ENCODE measurements at places on chromosomes 4 and X. TPM values are rescaled to one million over a fixed set of nuclear protein-coding genes. Genes with fewer than 3 reads are reported as not detected.

DNA sequence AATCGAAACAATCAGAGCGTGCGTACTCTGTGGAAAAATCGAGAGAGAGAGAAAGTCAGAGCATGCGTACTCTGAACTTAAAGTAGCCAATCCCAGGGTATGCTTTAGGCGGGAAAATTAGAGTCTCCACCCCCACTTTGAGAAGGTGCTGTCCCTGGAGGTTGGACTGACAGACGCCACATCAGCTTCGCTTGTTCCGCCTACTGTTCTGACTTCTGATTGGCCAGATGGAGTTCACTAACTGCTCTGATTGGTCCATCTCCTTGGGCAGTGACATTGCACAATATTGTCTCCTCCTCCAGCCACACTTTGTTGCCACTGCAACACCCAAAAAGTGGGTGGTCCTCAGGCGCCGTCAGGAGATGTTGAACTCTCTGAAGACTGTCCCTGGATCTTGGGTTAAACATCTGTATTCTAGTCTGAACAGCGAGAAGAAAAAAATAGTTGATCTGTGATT, at the start of gene SSX5:
SSX5 (minus strand) TSS at position 51 of the 457 bp plus-strand sequence. CDS start 1,437 bp downstream, outside the sequence.
- DNase-seq: no peak

DNA sequence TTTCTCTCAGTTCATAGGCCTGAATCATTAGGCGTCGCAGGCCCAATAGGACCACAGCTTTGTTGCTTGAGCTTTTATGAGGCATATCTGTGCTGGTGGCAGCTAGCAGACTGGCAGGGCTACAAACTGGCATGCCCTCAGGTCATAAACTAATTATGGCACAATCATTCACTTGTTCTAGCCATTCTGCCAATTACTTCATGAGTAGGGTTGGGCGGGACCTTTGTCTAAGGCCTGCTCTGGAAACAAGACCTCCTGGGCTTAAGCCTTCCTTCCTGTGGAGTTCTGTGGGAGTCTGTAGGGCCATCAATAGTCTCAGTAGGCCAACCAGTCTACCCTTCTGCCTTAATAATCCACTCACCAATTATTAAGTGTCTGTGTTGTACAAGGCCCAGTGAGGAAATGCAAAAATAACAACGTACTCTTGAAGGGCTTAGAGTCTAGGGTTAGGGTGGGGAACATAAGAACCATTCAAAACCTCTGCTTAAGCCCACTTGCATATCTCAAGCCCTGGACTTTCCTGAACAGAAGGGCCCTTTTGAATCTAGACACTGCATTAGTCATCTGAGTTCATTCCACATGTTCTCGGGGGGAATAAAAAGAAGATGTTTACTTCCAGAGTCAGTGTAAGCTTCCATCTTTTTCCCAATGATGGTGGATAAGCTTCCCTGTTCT, 44.5 kb downstream of the SHROOM4 start:
- no peak for DNase-seq

The CXCL13 gene
- not detected for total RNA-seq

DNA sequence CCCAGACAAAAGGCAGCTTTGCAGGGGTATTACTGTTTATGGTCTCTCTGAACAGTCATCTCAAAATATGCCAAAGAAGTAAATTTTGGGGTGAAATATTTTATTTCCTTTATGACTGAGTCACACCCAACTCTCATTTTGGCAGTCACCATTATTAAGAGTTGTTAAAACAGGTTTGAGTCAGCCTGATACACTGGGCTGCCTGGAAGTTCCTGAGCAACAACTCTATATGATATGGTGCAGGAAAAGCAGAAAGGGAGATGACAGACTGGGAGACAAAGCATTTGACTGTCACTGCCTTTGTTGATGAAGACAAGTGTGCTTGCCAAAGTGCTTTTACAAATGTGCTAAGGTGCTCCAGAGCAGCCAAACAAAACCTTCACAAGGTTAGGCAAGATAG, 1263.5 kb downstream of the PCDH7 start:
- no peak for DNase-seq

DNA sequence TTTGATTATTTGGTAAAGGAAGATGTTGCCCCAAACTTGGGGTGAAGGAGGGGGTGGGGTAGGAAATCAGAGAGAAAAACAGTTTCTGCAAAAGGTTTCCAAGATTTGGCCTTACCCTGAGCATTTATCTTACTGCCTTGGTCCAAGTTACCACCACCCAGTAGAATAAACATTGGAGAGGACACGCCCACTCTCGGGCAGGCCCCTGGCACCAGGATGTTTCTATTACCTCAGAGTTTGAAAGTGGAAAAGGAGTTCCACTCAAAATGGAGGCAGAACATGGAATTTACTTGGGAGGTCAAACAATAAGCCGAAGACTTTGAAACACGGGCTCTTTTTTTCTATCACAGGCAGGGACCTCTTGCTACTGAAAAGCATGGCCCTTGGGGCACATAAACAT, 113.7 kb downstream of the CHRNA9 start:
- no peak for DNase-seq

DNA sequence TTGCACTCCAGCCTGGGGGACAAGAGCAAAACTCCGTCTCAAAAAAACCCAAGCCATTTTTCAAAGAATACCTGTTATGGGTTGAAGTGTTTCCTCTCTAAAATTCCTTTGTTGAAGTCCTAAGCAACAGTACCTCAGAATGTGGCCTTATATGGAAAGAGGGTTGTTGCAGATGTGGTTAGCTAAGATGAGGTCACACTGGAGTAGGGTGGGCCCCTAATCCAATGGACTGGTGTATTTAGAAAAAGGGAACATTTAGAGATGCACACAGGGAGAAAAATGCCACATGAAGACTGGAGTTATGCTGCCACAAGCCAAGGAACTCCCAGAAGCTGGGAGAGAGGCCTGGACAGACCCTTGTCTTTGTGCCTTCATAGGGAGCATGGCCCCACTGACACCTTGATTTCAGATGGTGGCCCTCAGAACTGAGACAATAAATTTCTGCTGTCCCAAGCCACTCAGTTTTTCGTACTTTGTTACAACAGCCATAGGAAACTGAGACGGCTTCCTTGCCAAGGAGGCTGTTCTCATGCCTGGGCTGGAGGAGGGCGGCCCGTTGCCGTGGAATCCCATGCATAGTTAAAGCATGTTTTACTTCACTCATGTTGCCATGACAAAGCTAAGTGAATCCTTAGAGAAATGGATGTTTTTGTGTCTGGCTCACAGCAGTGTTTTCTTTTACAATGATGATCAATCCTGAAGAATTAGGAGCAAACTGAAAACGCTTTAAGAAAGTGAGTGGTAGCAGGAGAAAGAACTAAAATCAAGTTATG, 16.5 kb downstream of the TRAPPC2 start:
- DNase-seq: no peak

- no peak for DNase-seq
These were observed 113.4 kb downstream of the PACRGL start for GRCh38 chr4:20813700-20814099.

The ABLIM2 gene
- 7.5 TPM for total RNA-seq

- no peak for DNase-seq
These were observed 34.0 kb upstream of the UCP1 start for GRCh38 chr4:140602714-140603113.

DNA sequence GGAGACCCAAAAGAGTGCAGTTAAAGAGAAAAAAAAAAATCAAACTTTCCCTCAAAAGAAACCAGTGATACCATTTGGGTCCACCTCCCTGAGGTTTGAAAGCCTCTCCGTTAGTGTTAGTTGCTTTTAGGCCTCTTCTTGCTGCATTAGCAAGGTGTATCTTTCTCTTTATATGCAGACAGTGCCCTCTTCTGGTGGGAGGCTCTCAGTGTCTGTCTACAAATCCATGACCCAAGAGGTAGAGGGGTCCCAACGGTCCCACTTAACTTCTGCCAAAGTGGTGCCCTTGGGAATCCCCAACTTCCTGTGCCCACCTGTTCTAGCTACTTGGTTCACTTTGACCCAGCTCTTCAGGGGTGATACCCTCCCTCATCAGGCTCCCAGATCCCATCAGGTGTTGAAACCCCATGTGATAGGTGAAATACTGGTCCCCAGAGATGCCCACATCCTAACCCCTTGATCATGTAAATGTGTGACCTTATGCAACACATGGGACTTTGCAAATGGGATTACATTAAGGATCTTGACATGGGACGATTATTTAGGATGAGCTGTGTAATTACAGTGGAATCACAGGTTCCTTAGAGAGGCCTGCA, 63.7 kb upstream of the CD99 start:
- peak; percentile 18 for DNase-seq

GRCh38 chrX:42119076-42119475, 195.7 kb upstream of the CASK start:
- no peak for DNase-seq

All from progenitor cell of endocrine pancreas (in vitro differentiated cells).